Renal cortex interstitium (tissue), 15 donors: ENCODE measurements at places on chromosomes 2 and 18.

DNA sequence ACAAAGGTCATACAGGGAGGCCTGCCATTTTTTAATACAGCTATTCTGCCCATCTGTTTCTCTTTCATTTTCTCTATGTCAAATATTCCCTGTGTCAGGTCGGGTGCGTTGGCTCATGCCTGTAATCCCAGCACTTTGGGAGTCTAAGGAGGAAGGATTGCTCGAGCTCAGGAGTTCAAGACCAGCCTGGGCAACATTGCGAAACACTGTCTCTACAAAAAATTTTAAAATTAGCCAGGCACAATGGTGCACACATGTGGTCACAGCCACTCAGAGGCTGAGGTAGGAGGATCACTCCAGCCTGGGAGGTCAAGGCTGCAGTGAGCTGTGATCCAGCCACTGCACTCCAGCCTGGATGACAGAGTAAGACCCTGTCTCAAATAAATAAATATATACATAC is 34.7 kb downstream of the TMEM37 start:
- no peak for DNase-seq

DNA sequence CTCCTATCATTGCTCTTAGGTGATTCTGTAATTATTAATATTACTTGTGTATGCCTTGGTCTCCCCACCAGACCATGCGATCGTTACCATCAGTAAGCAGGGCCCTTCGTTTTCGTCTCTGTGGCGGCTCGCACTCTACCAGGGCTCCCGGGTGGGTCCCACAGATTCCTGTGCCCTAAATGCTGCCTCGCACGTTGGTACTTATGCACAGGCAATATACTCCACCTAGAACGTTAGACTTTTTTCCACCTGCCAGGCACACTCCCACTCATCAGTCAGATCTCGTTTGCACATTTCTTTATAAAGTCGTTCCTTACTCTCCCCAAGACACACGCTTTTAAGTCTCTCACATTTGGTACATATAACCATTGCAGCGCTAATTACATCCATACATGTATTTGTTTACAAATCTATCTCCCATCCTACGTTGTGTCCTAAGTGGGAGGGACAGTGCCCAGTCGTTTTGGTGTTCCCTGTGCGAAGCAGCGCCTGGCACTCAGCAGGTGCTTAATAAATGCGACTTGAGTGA is 901 bp downstream of the FEZ2 start:
- no peak for DNase-seq

- no peak for DNase-seq
Measured at GRCh38 chr2:109368798-109369197, 239.8 kb downstream of the SH3RF3 start.

GRCh38 chr2:4745056-4745991 is 946.9 kb upstream of the SOX11 start:
- DNase-seq, result peak; percentile 38
